DMS53 (cell line): ENCODE measurements at places on chromosomes 12 and 14.

DNA sequence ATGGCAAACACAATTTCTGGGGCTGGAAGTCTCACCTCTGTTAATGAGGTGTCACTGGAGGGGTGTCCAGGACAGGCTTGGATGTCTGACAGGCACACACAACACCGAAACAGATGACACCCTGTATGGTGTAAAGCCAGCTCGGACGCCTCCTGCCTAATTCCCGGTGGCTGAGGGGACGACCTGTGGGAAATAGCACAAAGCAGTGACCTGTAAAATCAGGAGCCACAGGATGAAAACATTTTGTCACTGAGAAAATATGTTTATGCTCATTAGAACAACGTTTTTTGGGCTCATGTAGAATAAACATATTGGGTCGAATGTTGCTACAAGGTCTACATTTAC lies 285.0 kb upstream of the RTL1 start:
- no peak for DNase-seq

- no peak for DNase-seq
These were observed 136.7 kb upstream of the FBXO33 start for GRCh38 chr14:39568809-39569538.

DNA sequence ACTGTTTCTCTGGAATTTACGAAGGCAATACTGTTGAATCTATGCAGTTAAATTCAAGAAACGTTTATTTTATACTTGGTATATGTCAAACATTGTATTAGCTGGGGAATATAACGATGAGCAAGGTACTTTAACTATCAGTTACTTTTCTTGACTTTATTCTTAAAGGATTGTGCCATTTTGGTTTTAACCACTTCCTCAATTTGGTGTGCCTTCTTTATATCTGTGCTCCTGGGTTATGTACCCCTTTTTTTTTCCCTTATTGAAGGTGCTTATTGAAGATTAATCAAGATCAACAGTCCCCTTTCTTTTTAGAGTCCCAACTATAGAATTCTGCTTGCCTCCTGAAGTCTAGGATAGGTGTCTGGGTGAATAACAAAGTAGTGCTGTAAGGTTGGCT lies 5.8 kb downstream of the RAB21 start:
- DNase-seq: no peak

DNA sequence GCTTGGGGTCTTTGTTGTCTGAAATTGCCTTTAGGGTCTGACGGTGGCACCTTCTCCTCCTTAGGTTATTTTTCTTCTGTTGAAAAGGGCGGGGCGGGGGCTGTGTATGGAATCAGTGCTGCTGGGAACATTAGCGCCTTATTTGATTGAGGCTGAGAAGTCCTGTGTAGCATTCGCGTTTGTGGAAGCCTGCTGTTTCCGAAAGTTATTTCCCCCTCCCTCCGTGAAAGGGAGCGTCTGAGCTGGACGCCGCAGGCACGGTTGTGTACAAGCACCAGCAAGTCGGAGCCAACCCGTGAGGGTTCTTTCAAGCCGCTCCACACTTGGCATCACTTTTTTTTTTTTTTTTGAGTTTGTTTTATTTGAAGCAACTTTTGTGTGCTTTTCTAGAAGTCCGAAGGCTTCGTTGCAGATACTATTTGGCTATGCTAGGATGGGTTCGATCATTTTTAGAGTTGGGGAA lies 1.1 kb downstream of the SYNE2 start:
- DNase-seq: peak; percentile 65

GRCh38 chr14:23113431-23114119 lies 5.5 kb downstream of the CEBPE start:
- DNase-seq: no peak

- DNase-seq: no peak
These were observed 20.9 kb downstream of the ACVR1B start for GRCh38 chr12:51972422-51972812.

DNA sequence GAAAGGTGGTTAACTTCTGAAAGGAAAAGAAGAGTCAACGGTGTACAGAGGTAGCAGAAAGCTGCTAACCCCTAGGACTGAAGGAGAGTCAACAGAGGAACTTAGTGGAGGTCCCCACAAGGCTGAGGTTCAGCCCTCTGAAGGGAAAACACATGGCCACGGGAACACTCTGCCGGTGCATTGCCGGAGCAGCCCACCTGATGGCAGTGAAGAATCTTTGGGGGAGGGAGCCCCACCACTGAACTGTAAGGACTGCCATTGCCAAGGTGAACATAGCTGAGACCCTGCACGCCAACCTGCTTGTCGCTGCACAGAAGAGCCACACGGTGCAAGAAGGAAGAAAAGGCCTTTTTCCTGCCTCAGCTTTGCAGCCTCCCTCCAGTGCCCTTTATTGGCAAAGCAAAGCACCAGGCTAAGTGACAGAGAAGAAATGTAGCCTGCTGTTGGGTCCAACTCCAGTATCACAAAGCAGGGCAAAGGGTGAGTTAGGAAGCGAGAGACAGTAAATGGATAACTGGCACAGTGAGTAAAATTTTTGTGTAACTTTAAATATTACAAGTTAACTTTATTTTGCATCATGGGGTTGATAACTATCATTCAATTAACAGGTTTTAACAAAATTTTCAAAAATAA lies 76.9 kb downstream of the LIN52 start:
- no peak for DNase-seq
